ENCODE measurements at places on chromosomes 2 and 18. TPM values are rescaled to one million over a fixed set of nuclear protein-coding genes. Genes with fewer than 3 reads are reported as not detected.

DNA sequence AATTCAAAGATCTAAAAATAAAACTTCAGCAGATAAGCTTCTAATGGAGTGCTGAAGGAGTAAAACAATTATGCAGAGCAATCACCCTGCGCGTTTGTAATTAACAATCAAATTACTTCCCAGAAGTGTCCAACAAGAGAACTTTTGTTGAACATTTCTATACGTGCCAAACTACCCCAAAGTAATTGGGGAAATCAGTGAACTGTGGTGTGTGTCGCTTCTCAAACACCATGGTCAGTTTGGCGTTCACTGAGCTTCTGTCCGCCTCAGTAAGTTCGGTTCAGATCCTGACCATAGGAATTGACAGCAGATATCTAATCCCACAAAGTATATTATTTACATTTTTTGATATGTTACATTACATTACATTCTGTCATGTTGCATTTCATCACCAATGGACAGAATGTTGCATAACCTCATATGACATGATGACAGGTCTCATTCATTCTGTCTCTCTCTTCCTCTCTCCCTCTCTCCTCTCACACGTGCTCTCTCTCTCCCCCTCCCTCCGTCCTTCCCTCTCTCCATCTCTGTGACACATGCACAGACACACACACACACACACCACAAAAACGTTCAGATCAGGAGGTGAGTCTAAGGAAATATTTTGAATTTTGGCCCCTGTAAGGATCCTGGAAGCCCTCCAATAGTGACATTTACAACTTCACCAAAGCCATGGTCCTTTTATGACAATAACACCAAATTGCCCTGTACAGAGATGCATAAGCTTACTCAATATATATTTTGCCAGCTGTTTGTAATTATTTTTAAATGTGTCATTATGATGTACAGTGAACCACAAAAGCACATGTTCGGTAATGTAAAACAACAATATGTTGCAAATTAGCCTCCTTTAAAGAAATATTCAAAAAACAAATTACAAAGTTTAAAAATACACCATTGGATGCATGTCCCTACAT lies 269.2 kb downstream of the FIGN start:
- no peak overlapping the region for H3K27ac ChIP-seq
- no peak for DNase-seq
- peaks cover 2% of the 10 kb centered on the region for H3K4me1 ChIP-seq
- no peak overlapping the region for H3K4me3 ChIP-seq
- H3K27me3 ChIP-seq = peaks cover 3% of the 10 kb centered on the region

DNA sequence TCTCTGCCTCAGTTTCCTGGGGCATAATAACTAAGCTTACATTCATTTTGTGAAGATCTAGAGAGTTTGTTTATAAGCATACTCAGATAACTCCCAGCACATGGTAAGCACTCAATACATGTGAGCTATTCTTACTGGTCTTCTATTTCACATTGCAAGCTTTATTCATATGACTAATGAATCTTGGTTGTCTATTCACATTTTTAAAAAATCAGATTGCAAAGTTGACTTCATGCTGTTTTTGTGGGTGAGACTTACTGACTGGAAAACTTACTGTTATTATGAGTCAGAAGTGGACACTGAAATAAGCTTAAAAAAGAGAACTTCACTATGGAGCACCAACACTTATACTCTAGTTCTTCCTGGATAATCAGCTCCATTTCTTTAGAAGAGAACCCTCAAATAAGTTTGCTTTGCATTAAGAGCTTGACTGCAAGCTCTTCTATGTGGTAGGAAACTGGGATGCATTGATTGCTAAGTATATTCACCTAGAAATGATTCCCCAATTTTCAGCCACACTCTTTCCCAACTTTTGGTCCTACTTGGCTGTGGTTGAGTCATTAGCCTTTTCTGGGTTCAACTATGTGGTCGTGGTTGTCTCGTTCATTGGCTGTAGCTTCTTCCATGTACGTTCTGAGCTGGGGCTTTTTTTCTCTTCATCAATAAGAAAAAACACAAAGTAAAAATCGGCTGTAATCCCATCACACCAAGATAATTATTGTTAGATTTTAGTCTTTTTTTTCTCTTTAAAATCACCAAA lies 29.5 kb upstream of the RBMS1 start:
- H3K27me3 ChIP-seq = peaks cover 4% of the 10 kb centered on the region
- no peak for DNase-seq
- H3K4me1 ChIP-seq = no peaks in the 10 kb centered on the region
- no peak overlapping the region for H3K4me3 ChIP-seq

- no peaks in the 10 kb centered on the region for H3K4me1 ChIP-seq
- no peaks in the 10 kb centered on the region for H3K36me3 ChIP-seq
- no peak overlapping the region for H3K27ac ChIP-seq
Measured at GRCh38 chr2:200728630-200729029, 83.1 kb upstream of the BZW1 start.

- no peaks in the 10 kb centered on the region for H3K27me3 ChIP-seq
- DNase-seq = no peak
- H3K4me1 ChIP-seq = no peaks in the 10 kb centered on the region
- no peaks in the 10 kb centered on the region for H3K36me3 ChIP-seq
Measured at GRCh38 chr2:13667415-13667757, 950.6 kb downstream of the TRIB2 start.

- no peak overlapping the region for H3K27ac ChIP-seq
- H3K27me3 ChIP-seq = no peaks in the 10 kb centered on the region
- H3K4me3 ChIP-seq = no peak overlapping the region
- H3K4me1 ChIP-seq = peaks cover 1% of the 10 kb centered on the region
Measured at GRCh38 chr2:38866773-38867443, 8.8 kb downstream of the DHX57 start.

- no peak for DNase-seq
- H3K27me3 ChIP-seq = no peaks in the 10 kb centered on the region
- no peaks in the 10 kb centered on the region for H3K36me3 ChIP-seq
- H3K4me3 ChIP-seq = no peak overlapping the region
- H3K4me1 ChIP-seq = no peaks in the 10 kb centered on the region
Measured at GRCh38 chr2:210686401-210686800, 130.0 kb downstream of the CPS1 start.

DNA sequence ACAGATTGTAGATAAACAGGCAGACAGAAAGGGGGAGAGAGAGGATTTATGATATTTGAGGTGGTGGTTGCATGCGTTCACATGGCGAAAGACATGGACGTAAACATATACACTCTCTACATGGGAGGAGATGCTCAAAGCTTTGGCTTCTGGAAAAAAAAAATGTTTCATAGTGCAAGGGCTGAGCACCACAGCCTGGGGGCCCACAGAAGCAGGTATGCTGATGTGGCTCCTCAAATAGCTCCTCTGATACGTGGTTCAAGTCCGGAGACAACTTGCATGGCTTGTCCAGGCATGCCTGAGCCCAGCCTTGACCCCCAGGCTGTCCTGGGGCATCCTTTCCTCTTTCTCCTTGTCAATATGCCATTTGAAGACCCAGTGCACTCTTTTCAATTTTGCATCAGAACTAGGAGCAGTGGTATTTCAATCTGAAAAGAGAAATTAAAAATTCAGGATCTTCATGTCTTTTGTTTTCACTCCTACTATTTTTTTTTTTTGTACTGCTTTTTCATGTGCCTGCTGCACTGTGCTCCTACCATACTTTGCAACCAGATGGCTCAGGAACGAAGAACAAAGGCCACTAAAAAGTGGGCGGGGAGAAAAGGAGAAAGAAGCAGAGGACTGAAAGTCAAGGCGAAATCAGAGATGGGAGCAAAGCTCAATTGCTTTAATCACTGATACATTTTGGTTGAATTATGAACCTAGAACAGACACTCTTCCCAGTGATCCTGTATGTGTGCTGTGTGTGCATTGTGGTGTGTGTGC lies 495.7 kb upstream of the TCF4 start:
- no peak for DNase-seq
- H3K36me3 ChIP-seq = no peaks in the 10 kb centered on the region
- peaks cover under 1% of the 10 kb centered on the region for H3K4me1 ChIP-seq
- H3K27ac ChIP-seq = no peak overlapping the region

GRCh38 chr18:79964330-79965118 lies at the start of gene HSBP1L1:
Gene HSBP1L1 (plus strand): TSS chr18:79964643. CDS start chr18:79964736, 93 bp downstream.
- peaks cover under 1% of the 10 kb centered on the region for H3K36me3 ChIP-seq
- peak; percentile 56 for DNase-seq
- H3K27ac ChIP-seq = no peak within 1 kb of the TSS
- peak within 1 kb of the TSS; percentile 74 for H3K4me3 ChIP-seq

DNA sequence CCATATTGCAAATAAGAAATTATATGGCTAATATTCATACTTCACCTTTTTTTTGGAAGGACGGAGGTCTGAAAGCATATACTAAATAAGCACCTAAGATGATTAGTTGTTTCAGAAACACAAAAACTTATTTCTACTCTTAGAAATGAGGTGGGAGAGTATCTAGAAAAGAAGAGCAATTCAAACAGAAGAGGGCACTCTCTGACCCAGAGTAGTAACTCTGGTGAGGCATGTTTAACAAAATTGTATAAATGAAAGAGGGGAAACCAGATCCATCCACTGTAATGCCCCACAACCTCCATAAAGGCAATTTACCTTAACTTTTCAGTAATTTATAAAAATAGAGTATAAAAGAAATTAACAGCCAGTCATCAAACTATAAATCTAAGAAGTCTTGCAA lies 669.6 kb upstream of the VRK2 start:
- no peaks in the 10 kb centered on the region for H3K4me1 ChIP-seq
- no peaks in the 10 kb centered on the region for H3K27me3 ChIP-seq
- no peak overlapping the region for H3K27ac ChIP-seq
- H3K36me3 ChIP-seq = no peaks in the 10 kb centered on the region
- no peak for DNase-seq

- H3K4me1 ChIP-seq = no peaks in the 10 kb centered on the region
- H3K27ac ChIP-seq = no peak overlapping the region
- no peak for DNase-seq
- H3K36me3 ChIP-seq = peaks cover 50% of the 10 kb centered on the region
- no peak overlapping the region for H3K4me3 ChIP-seq
- no peaks in the 10 kb centered on the region for H3K27me3 ChIP-seq
Measured at GRCh38 chr2:28155627-28156026, 237.0 kb upstream of the FOSL2 start.

DNA sequence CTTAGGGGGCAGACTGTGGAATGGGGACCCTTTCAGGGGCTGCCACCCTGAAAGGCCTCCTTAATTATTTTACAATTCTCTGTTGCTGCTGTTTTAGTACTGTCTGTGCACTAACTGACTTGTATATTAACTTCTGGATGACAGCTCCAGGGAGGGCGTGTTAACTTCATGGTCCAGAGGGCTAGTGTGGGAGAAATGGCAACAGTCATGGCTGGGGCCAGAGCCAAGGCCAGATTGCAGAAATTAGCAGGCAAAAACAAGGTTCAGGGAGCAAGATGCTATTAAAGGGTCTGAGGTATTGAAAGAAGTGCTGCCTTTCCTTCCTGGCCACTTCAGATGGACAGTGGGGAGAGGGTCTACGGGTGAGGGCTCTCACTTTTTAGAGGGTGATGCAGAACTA lies 9.1 kb downstream of the WIPF1 start:
- H3K36me3 ChIP-seq = peaks cover 75% of the 10 kb centered on the region
- H3K27me3 ChIP-seq = no peaks in the 10 kb centered on the region
- H3K4me1 ChIP-seq = peaks cover 78% of the 10 kb centered on the region
- DNase-seq = no peak
- H3K27ac ChIP-seq = peak overlapping the region; percentile 72
- H3K4me3 ChIP-seq = peak overlapping the region; percentile 33

DNA sequence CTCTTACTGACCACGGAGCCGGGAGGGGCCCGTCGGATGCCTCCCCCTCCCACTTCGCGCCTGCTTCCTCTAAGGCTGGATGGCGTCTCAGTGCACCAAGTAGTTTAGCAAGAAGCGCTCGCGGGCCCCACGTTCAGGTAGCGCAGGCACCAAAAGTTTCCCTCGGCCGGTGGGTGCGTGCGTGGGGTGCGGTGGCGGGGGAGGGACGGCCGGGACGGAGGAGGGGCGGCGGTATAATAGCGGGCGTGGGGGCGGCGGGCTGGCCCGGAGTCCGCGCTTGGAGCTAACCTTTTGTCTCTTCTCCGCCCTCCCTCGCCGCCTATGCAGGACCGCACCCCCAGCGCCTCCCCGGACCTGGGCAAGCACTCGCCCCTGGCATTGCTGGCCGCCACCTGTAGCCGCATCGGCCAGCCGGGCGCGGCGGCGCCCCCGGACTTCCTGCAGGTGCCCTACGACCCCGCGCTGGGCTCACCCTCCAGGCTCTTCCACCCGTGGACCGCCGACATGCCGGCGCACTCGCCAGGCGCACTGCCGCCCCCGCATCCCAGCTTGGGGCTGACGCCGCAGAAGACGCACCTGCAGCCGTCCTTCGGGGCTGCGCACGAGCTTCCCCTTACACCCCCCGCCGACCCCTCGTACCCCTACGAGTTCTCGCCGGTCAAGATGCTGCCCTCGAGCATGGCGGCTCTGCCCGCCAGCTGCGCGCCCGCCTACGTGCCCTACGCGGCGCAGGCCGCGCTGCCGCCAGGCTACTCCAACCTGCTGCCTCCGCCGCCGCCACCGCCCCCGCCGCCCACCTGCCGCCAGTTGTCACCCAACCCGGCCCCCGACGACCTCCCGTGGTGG lies 1.0 kb downstream of the SP5 start:
- peaks cover 54% of the 10 kb centered on the region for H3K27me3 ChIP-seq
- no peak for DNase-seq
- no peak overlapping the region for H3K27ac ChIP-seq
- H3K36me3 ChIP-seq = no peaks in the 10 kb centered on the region
- H3K4me3 ChIP-seq = peak overlapping the region; percentile 71

- DNase-seq = no peak
- peak overlapping the region; percentile 86 for H3K27ac ChIP-seq
- H3K27me3 ChIP-seq = no peaks in the 10 kb centered on the region
- H3K4me3 ChIP-seq = no peak overlapping the region
- no peaks in the 10 kb centered on the region for H3K36me3 ChIP-seq
Measured at GRCh38 chr2:126645211-126645618, 10.7 kb upstream of the GYPC start.

The FOXD4L1 gene
- total RNA-seq = 0.17 TPM

DNA sequence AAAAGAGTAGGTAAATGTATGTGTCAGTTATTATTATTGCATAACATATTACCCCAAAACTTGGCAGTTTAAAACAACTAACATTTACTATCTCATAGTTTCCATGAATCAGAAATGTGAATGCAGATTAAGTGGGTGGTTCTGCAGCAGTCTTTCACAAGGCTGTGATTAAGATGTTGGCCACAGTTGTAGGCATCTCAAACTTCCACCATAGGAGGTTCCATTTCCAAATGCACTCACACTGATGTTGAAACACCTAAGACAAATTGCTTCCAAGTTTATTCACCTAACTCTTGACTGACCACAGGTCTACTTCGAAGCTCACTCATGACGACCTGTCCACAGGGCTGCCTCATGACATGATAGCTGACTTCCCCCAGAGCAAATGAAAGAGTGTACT lies 360.8 kb downstream of the GRB14 start:
- no peaks in the 10 kb centered on the region for H3K4me1 ChIP-seq
- H3K27ac ChIP-seq = no peak overlapping the region
- H3K4me3 ChIP-seq = no peak overlapping the region
- no peaks in the 10 kb centered on the region for H3K27me3 ChIP-seq

Data from activated B cell treated with CpG ODN at 0.5 μM for 24 hours (primary cell).